ENCODE measurements at places on chromosomes 6 and 20. TPM values are rescaled to one million over a fixed set of nuclear protein-coding genes. Genes with fewer than 3 reads are reported as not detected.

- DNase-seq: no peak
Measured at GRCh38 chr20:42652266-42652665, 537.4 kb downstream of the PTPRT start.

GRCh38 chr20:5652626-5653553 is 97.3 kb upstream of the SHLD1 start:
- DNase-seq: no peak

- no peak for DNase-seq
Measured at GRCh38 chr6:154683756-154684523, 49.3 kb upstream of the SCAF8 start.

- DNase-seq: no peak
Measured at GRCh38 chr6:27978705-27979104, 21.7 kb downstream of the OR2B6 start.

GRCh38 chr6:328136-328670 is 35.9 kb downstream of the DUSP22 start:
- DNase-seq: peak; percentile 20

DNA sequence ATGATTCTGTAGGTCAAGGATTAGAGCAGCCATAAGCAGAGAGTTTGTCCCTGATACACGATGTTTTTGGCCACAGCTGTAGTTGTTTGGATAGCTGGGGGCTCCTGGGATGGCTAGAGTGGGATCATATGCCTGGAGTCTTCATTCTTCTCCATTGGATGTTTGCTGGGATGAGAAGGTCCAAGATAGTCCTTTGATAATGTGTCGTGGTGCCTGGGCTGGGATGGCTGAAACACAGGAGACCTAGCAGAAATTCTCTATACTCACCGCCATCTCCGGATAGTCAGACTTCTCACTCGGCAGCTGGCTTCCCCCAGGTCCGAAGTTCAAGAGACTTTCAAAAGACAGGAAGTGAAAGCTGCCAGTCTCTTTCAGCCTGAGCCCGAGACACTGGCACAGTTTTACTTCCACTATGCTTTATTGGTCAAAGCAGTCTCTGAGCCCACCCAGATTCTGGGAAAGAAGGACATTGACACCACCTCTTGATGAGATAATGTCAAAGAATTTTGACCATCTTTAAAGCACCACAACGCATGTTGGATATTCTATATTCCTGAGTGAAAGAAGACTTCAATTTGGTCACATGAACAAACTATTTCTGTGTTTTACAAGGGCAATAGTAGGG is 16.0 kb downstream of the MARCKS start:
- peak; percentile 30 for DNase-seq

DNA sequence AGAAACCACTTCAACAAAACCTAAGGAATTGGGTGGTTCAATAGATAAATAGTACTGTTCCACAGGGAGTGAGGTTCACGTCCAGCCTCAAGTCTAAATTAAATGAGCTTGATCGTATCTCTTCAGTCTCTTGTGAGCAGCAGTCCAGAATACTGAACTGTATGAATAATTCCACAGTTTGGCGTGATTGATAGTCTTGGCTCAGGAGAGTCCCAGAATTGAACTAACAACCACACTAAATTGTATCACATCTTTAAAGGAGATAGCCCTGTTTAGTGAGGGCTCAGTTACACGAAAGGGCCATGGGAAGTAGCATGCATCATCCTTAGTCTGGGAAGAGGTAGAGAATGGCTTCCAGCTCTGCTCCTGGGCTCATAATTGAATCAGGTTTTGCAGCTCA is 224.6 kb downstream of the PACRG start:
- DNase-seq: no peak

- no peak for DNase-seq
Measured at GRCh38 chr20:43975096-43975768, 60.6 kb downstream of the TOX2 start.

DNA sequence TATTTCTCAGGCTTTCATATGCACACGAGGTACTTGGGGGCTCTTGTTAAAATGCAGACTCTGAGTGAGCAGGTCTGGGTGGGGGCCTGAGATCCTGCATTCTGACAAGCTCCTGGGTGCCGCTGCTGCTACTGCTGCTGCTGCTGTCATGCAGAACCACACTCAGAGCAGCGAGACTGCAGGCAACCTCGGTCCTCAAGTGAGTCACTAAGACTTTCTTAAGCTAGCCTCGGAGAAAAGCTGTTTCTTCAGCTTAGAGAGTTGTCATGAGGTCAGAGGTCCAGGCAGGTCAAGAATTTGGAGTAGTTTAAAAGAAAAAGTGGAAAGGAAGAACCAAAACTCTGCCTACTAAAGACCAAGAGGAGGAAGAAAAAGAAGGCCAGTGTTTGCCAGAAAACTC is 92.9 kb downstream of the SPTLC3 start:
- no peak for DNase-seq

- DNase-seq: no peak
Measured at GRCh38 chr6:3421143-3421542, 35.7 kb downstream of the SLC22A23 start.

- DNase-seq: no peak
Measured at GRCh38 chr20:2888224-2888955, 15.1 kb downstream of the PTPRA start.

GRCh38 chr20:15491575-15491974 is 1081.7 kb downstream of the KIF16B start:
- no peak for DNase-seq

DNA sequence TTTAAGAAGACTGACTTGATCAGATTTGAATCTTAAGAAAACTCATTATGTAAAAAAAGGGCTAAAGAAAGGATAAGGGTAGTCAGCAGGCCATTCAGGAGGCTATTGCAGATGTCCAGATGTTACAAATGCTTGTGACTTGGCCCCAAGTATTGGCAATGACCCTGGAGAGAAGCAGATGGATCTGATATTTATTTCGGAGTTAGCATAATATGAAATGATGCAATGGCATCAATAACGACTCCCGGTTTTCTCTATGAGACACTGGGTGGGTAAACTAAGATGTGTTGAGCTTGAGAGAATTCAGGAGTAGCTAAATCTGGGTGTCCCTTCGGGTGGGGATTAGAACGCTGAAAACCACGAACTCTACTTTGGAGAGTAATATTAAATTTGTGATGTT is 149.7 kb downstream of the LAMA2 start:
- DNase-seq: no peak

GRCh38 chr6:139406577-139407343 is 32.3 kb upstream of the CITED2 start:
- DNase-seq: no peak

GRCh38 chr6:52328303-52328662 is 33.7 kb upstream of the PAQR8 start:
- DNase-seq: no peak

PGC gene
- total RNA-seq: not detected

WFDC2 gene
- total RNA-seq: not detected

INSM1 gene
- not detected for total RNA-seq

SRSF12 gene
- not detected for total RNA-seq

BMP2 gene
- not detected for total RNA-seq

HLA-DQA2 gene
- 231 TPM for total RNA-seq

GABBR1 gene
- total RNA-seq: 117 TPM

LGSN gene
- not detected for total RNA-seq

LCA5 gene
- 0.17 TPM for total RNA-seq

KCNK16 gene
- not detected for total RNA-seq

TMEM244 gene
- not detected for total RNA-seq

SMOC2 gene
- total RNA-seq: not detected

MYLK4 gene
- 0.49 TPM for total RNA-seq

SIRPB1 gene
- 1.1 TPM for total RNA-seq

BPIFB4 gene
- total RNA-seq: not detected

HLA-DOB gene
- total RNA-seq: 101 TPM

MATN4 gene
- total RNA-seq: not detected

MED23 gene
- total RNA-seq: 51.0 TPM

MAS1 gene
- total RNA-seq: not detected

RBBP8NL gene
- not detected for total RNA-seq

Data from activated B cell treated with CpG ODN at 0.5 μM for 24 hours (primary cell).